ENCODE measurements at places on chromosomes 1 and 21. TPM values are rescaled to one million over a fixed set of nuclear protein-coding genes. Genes with fewer than 3 reads are reported as not detected.

DNA sequence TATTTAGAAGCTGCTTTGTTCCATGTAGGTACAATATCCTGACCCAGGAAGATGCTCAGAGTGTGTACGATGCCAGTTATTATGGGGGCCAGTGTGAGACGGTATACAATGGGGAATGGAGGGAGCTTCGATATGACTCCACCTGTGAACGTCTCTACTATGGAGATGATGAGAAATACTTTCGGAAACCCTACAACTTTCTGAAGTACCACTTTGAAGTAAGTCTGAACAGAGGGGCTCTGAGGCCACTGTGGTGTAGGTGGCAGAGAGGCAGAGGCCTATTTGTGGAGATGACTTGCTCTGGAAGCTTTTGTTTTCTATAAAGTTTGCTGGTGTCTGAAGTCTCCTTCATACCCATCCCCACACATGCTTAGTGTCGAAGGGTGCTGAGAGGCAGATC lies 26.8 kb downstream of the C8A start:
- no peak for DNase-seq

GRCh38 chr1:248817065-248817464 lies 8.7 kb downstream of the SH3BP5L start:
- no peak for DNase-seq

DNA sequence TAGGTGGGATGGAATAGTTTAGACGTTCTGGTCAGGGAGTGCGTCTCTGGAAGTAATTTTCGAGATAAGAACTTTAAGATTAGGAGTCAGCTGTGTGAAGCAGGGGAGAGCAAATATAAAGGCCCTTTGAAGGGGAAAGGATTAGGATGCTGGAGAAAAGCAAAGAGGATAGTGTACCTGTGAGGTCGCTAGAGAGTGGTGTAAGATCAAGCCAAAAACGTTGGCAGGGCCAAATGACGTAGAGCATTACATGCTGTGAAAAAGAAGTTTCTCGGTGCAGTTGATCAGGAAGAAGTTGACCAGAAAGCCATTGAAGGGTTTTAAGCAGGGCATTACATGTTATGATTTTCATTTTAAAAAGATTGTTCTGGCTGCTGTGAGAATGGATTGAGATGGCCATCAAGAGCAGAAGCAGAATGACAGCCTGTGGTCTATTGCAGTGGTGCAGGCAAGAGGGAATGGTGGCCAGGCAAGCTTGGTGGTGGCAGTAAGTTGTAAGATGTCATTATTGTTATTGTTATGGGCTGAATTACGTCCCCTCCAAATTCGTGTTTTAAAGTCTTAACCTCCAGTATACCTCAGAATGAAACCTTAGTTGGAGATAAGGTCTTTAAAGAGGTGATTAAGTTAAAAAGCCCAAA lies 113.6 kb upstream of the KIF26B start:
- DNase-seq, result no peak

FCRL4 gene
- total RNA-seq, result not detected

All from upper lobe of left lung (tissue), 6 donors.